Stimulated activated naive B cell treated with anti-CD40 and anti-IgM and Interleukin-4, amounts not matched to agents 10 μg/mL and 1 μg/mL and 100 μg/mL, for 72 hours (primary cell): ENCODE measurements at places on chromosomes 7 and 10.

GRCh38 chr10:129101232-129101980 lies 365.6 kb upstream of the MGMT start:
- DNase-seq = no peak

DNA sequence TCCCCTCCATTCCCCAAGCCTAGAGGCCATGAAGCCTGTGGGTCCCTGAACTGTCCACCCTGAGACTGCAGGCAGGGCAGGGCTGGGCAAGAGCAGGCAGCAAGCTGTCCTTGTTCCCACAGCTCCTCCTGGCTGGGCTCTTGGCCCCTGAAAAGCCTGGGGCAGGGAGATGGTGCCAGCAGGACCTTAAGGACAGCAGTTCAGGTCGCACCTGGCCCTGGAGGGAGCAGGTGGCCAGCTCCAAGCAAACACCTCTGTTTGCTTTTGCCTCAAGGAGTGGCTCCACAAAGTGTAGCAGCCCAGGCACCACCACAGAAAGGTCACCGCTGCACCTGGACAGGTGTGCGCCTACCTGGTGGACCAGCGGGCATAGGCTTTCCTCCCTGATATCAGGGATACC lies 5.2 kb downstream of the RET start:
- no peak for DNase-seq

GRCh38 chr10:109773288-109774120 lies 149.8 kb downstream of the XPNPEP1 start:
- DNase-seq = no peak

GRCh38 chr7:34198231-34198641 lies 292.9 kb downstream of the BMPER start:
- no peak for DNase-seq

DNA sequence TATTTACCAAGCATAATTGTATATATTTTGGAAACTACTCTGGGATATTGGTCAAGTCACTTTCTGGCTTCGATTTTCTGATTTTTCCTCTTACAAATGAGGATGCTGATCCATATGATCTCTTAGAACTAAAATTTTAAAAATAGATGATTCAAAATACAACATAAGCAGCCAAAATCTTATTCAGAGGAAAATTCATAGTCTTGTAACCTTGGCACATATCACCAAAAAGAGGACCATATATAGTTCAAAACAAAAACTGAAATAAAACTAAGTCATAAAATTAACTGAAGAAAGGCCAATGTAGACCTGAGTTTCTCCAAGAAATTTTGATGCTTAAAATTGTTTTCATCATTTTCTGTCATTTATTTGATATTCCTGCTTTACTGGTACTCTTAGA lies 768.3 kb downstream of the SORCS3 start:
- DNase-seq = no peak

DNA sequence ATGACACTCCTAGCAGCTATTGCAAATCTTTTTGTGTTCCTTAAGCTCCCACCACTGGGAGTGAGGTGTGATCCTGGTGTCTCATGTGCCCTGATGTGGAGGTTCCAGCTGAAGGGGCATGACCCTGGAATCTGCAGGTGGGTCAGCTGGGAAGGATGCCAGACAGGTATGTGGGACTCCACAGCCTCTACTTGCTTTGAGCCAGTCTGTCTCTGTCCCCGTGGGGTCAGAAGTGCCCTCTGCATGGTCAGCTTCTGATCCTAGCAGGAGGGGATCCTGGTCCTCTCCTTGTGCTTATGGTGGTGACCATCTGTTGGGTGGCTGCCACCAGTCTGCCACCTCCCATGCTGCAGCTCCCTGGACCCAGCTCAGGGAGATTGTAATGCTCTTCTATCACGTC lies 51.1 kb upstream of the COMTD1 start:
- DNase-seq = no peak

DNA sequence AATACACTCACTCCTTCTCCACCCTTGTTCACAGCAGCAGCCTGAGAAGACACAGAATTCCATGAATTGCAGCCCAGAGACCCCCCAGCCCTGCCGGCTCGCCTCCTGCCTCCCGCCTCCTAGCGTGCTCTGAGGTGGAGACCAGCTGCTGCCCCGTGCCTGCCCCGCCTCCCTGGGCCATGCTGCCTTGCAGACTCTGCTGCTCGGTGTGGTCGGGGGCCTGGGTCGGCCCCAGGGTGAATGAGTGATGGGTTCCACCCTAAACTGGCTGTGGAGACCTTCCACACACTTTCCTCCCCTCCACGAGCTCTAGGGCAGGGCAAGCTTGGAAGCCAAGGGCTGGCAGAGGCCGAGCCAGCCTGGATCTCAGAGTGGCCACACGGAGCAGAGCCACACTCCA lies 479.3 kb downstream of the DNAJB6 start:
- DNase-seq = no peak

- peak; percentile 77 for DNase-seq
These were observed 27.1 kb downstream of the OGDH start for GRCh38 chr7:44633254-44634186.
